ENCODE measurements at places on chromosomes 2 and 18.

- DNase-seq, result no peak
These were observed 90.9 kb downstream of the COL5A2 start for GRCh38 chr2:189088591-189089205.

DNA sequence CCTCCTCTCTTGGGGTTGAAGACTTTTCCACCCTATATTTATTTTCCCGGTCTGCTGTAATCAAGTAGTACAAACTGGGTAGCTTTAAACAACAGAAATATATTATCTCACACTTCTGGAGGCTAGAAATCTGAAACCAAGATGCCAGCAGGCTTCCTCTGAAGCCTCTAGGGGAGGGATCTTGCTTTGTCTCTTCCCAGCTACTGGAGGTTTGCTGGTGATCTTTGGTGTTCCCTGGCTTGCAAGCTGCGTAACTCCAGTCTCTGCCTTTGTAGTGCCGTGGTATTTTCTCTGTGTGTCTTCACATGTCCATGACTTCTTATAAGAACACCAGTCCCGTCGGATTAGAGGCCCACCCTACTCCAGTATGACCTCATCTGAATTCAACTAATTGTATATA lies 44.4 kb downstream of the MYO3B start:
- no peak for DNase-seq

DNA sequence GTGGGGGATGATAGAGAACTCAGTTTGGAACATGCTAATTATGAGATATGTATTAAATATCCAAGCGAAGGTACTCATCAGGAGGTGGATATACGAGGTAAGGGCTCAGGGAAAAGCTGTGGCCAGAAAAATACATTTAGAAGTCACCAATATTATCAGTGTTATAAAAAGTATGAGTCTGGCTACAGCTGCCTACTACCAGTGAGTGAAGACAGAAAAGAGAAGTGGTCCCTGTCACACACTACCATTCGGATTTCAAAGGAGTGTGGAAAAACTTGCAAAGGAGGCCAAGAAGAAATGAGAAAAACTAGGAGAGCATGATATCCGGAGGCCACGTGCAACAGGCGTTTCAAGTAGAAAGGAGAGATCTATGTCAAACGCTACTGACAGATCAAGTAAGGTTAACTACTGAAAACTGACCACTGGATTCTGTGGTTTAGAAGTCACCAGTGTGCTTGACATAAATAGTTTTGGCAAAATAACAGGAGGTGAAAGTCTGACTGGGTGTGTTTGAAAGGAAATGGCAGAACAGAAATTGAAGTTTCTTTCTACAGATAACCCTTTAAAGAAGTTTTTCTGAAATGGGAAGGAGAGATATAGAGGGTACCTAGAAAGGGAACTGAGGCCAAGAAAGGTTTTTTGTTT lies 118.7 kb upstream of the DNMT3A start:
- DNase-seq, result no peak

DNA sequence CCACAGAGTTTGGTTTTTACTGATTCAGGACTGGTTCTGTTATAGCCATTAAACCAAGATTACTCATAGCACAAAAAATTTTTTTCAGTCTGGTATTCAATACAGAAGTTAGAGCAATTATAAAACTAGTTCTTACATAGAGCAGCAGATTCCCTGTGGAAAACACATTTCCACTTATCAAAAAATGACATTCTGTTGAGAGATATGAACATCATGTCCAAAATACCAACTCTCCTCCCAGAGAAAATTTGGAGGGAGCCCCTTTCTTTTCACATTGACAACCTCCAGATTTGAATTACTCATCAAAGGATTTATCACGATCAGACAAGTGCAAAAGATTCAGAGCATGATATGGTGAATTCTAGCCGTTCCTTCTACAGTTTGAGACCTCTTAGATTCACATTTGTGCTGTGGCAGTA lies 126.8 kb upstream of the SERPINE2 start:
- DNase-seq, result peak; percentile 84

DNA sequence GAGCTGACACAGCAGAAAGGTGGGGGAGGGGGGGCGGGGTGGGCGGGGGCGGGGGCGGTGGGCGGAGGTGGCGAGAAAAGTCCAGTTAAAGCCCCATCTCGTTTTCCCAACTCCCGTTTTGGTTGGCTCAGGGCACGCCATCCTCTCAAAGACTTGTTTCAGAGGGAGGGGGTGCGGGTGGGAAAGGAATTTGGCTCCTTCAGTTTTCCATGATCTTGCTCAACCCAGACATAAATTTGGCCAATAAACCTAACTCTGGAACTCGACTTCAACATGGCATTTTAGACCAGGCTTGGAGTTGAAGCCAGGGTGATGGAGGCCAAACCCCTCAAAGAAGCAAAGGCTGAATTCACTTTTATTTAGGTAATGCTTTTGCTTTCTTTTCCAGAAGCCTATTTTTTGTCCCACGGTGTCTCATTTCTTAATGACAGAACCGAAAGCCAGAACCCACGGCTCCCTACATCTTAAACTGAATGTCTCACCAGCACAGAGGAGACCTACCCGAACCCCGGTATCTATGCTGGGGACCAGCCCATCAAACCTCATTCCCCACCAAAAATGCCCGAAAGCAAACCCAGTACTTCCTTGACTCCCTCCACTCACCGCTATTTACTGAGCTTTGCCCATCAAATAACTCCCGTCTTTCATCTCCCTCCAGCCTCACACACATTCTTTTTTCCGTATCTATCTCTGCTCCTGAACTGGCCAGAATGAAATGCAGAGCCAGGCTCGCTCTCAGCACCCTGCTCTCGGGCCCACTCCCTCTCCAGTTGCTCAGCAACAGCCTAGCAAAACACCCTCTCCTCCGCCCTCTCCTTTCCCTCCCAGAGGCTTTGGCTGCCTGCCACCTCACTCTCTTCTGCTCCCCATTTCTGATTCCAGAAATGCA lies 4.3 kb downstream of the IGFBP5 start:
- DNase-seq, result peak; percentile 65

DNA sequence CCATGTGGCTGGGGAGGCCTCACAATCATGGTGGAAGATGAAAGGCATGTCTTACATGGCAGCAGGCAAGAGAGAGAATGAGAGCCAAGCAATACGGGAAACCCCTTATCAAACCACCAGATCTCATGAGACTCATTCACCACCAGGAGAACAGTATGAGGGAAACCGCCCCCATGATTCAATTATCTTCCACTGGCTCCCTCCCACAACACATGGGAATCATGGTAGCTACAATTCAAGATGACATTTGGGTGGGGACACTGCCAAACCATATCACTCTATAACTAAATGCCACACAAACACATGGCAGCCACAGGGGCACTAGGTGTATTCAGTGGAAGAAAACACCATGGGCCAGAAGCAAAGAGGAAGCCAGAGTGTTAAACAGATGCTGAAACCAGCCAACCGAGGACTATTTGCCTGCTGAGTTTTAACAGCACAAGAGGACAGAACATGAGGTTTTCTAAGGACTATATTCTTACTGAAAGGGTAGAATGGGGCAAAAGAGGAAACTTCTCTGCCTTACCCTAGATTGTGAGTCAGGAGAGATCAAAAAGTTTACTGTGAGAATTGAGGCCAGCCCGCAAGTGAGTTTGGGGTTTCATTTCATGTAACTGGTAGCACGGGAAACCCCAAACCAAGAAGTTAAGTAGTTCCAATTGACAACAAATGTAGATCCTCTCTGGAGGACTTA lies 49.2 kb downstream of the SIGLEC15 start:
- no peak for DNase-seq

- DNase-seq, result no peak
These were observed 87.5 kb upstream of the FOSL2 start for GRCh38 chr2:28305202-28305601.

GRCh38 chr2:96799623-96799935 lies 16.5 kb upstream of the CNNM3 start:
- DNase-seq, result no peak

- DNase-seq, result no peak
These were observed 1.4 kb upstream of the MBP start for GRCh38 chr18:77133835-77134496.

GRCh38 chr2:9807555-9808305 lies 35.5 kb upstream of the TAF1B start:
- DNase-seq, result no peak

DNA sequence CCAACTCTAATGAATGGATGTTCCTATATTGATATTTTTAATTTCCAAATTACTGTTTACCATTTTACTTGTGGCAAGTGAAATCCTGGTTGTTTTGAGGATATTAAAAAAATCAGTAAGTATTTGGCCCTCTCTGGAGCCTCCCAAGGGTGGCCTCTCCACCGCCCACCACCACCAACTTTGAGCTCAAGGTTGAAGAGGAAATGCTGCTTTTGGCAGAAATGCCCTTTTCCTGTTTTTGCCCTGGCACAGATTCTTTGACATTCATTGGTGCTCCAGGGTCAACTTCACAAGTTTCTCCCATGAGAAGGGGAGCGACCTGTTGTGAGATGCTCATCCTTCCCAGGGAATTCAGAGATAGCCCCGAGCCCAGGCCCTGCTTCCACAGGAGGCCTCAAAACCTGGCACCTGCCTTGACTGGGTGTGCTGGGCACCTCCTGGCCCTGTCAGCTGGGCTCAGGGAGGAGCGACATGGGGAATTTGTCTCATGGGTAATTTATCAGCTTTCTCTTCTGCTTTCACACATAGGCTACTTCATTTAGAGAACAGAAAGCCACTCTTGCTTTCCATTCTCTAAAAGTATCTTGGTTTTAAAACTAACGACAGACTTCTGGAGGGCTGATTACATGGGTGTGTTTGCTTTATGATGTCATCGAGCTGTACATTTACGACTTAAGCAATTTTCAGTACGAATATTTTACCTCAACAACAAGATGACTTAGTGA lies 6.9 kb downstream of the CD8A start:
- DNase-seq, result no peak

- DNase-seq, result no peak
These were observed 34.7 kb upstream of the TPO start for GRCh38 chr2:1378456-1379150.

DNA sequence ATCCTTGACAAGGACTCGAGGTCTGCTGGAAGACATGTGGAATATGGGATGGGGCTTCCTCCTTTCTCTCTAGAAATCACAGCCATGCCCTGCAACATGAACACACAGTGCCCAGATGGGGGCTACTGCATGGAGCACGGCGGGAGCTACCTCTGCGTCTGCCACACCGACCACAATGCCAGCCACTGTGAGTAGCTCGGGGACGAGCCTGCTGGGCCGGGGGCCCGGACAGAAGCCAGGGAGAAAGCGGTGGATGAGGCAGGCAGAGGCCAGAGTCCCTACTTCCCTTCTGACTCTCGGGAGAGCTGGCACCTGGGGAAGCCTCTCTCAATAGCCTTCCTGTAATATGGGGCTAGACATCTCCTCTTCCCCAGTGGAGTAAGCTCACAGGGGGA lies 50.5 kb downstream of the SNED1 start:
- no peak for DNase-seq

- no peak for DNase-seq
These were observed 55.2 kb upstream of the SEMA4C start for GRCh38 chr2:96924775-96925747.

DNA sequence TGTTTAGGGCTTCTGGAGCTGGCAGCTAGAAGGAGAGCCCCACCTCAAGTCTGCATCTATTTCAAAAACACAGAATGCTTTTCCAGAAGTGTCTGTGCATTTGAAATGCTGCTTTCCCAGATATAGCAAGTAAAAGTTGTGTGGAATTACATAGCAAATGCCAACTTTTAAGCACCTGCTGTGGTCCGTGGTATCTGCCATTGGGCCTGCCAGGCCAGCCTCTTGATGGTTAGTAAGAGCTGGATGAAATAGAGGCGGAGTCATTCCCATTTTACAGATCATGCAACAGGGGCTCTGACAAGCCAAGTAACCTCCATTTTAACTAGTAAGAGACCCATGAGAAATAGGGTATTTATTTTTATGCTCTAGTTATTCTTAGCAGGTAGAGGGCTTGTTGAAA lies 61.6 kb downstream of the MGAT5 start:
- DNase-seq, result no peak

Measured in fibroblast of skin of left biceps (primary cell).